Fibroblast of the aortic adventitia (primary cell): ENCODE measurements at places on chromosomes 5 and 9. TPM values are rescaled to one million over a fixed set of nuclear protein-coding genes. Genes with fewer than 3 reads are reported as not detected.

DNA sequence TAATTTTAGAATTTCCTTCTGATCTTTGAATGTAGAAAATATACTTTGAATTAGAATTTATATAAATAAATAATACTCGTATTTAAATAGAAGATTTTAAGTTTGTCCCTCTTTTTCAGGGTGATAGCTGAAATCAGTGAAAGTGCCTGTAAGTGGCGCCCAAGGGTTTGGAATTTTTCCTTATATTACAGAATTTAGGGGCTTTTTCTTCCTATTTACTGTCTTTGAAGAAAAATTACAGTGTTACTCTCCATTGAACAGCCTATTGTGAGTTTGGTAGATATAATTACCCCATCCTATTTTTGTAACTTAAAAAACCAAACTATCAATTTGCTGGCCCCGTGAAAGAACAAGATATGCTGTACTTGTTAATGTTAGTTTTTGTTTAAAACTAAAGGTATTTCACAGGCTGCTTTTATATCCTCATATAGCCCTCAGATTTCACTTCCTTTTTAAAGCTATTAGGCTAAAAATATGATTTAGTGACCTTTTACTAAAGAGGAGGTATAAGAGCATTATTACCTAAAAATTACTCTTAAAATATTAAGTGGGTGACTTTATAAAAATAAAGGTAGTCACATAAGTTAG is 3.2 kb downstream of the MAP3K1 start:
- peak; percentile 53 for DNase-seq

DNA sequence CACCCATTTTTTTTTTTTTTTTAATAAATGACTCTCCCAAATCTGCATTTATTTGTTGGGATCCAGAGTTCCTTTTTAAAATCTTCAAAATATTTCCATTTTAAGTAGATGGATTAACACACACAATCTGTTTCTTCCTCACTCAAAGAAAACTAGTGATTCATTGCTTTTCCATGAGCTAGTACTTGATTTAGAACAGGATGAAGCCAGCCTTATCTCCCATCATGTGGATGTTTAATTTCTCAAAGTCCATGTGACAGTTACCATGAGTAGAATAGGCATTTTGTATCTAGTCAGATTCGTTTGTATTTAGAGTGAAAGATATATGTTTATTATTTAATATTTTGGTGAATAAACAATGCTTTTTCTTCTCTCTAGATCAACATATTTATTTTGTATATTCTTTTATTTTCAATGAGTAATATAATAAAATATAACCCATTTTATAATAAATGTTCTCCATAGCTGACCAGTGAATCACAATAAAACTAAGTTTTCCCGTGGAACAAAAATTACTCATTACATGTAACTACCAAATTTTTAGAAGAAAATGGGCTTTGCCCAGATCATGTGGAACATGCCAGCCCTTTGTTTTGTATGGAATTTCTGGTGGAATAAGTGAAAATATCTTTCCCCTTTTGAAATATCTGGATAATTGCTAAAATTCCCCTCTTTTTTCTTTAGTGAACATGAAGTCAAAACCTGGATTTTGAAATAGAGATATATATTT is 54.9 kb upstream of the RPS23 start:
- peak; percentile 82 for DNase-seq

DNA sequence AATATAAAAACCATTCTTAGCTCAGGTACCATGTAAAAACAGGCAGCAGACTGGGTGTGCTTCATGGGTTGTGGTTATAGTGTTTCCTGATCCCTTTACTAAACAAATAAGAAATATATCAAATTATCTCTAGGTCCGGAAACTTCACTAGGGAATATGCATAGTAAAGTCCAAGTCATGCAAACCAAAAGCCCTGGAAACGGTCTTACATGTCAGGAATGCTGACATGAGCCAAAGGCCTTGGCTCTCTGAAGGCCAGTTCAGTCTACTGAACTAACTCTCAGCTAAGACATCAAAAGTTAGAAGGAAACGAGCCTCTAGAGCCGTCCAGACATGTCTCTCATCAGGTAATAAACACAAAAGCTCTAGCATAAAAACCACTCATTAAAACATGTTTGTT is 778.9 kb upstream of the ZNF608 start:
- DNase-seq: peak; percentile 89

DNA sequence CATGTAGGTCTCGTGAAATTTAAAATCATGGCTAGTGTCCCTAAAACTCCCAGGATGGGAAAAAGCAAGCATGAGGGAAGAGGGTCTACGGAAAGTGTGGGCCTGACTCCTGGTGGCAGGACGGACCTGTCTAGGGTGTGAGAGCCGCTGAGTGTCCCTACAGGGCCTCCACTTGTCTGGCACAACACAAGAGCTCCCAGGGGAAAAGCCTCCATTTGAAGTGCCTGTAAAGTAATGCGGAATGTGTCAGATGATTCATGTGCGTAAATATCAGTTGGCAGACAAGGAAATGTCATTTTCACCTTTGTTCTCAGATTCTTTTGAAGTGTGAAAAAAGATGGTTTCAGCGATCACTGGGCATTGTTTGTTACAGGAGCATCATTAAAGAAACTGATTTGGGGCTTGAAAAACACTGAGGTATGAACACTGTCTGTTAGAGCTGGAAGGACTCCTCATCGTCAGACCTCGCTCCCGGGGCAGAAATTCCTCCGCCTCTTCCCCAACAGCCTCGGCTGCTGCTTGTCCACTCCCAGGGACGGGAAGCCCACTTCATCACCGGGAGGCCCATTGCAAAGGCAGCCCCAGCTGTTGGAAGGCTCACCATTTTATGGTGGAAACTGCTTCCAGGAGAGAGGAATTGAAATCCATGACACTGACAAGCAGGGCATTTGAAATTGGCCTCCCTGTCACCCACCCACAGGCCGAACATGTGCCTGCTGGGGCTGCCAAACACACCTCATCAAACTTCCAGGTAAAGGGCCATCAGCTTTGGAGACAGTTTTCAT is 240.8 kb downstream of the FSTL4 start:
- DNase-seq: no peak

GRCh38 chr5:39040875-39041274 is 33.3 kb downstream of the RICTOR start:
- DNase-seq: no peak

The MAP1B gene
- 130 and 401 TPM in 2 replicates for total RNA-seq
